ENCODE measurements at places on chromosomes 4 and X.

- no peak for DNase-seq
These were observed 199.5 kb upstream of the PUDP start for GRCh38 chrX:7347465-7347864.

GRCh38 chr4:173235050-173235449, 66.4 kb downstream of the GALNT7 start:
- DNase-seq, result no peak

GRCh38 chrX:43656005-43656494, at the start of gene MAOA:
MAOA (plus strand) TSS chrX:43656299; CDS start chrX:43656342, 43 bp downstream.
- DNase-seq, result peak; percentile 3

DNA sequence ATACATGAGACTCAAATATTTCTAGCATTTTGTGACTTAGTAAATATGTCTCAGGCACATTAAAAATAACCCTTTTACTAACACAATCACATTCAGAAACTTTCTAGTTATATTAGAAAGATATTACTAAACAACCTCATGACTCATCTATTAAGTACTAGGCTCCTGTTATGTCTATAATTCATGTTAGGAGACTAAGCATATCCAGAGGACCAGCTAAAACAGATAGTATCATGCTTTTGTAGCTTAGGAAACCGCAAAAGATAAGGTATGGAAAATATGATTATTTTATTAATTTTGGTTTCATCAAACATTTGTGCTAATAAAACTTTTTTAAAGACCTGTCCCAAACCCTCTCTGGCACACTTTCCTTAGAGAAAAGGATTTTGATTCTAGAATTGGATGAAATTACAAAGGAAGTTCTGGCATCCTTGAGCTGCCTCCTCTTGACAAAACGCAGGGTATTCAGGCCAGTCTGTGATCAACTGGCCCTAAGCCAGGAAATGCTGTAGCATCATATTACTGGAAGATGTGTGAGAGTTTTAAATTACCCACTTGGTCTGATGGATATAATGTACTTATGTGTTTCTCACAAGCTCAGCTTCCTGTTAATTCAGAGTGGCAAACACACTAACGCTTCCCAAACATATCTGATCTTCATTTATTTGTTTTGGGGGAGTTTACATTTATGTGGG, 60.4 kb downstream of the NRK start:
- DNase-seq, result no peak

- DNase-seq, result no peak
These were observed 40.1 kb upstream of the GPR78 start for GRCh38 chr4:8540072-8540471.

DNA sequence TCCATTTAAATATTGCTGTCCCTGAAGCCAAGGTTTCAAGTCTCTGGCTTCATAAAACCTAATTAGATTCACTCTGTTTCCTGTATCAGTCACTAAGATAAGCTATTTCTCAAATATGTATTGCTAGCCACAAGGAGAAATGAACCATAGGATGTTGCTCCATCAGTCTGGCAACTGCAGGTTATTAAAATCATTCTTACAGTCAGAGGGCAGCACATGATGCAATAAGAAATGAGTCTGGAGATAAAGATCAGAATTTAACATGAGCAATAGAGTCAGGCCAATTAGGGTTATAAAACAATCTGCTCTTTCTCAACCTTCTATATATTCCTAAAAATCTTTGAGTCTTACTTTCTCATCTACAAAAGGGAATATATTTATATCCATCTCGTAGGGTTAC, 7.2 kb downstream of the PRKG2 start:
- no peak for DNase-seq

DNA sequence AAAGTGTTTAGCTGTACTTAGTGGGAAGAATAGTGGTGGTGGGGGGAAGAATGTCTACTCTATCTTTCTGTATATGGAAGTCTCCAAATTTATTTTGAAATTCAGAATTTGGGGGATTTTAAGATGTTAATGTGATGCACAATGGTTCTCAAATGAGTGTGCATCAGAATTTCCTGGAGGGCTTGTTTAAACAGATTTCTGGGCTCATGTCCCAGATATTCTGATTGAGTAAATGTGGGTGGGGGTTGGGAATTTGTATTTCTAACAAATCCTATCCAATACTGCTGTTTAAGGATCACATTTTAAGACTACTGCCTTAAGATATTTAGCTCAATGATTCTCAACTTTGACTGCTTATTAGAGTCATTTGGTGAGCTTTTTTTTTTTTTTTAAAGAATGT, 15.1 kb upstream of the INTS6L start:
- DNase-seq, result no peak

DNA sequence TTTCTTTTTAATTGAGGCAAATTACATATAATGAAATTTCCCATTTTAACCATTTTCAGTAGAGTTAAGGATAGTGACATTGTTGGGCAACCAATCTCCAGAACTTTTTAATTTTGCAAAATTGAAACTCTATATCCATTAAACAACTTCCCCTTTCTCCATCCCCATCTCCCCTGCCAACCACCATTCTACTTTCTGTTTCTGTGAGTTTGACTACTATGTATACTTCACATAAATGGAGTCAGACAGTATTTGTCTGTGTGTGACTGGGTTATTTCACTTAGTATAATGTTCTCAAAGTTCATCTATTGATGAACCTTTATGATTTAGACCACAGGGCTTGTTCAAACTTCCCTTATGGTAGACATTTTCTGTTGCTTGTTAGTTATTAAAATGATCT, 364.5 kb upstream of the MAD2L1 start:
- DNase-seq, result no peak

DNA sequence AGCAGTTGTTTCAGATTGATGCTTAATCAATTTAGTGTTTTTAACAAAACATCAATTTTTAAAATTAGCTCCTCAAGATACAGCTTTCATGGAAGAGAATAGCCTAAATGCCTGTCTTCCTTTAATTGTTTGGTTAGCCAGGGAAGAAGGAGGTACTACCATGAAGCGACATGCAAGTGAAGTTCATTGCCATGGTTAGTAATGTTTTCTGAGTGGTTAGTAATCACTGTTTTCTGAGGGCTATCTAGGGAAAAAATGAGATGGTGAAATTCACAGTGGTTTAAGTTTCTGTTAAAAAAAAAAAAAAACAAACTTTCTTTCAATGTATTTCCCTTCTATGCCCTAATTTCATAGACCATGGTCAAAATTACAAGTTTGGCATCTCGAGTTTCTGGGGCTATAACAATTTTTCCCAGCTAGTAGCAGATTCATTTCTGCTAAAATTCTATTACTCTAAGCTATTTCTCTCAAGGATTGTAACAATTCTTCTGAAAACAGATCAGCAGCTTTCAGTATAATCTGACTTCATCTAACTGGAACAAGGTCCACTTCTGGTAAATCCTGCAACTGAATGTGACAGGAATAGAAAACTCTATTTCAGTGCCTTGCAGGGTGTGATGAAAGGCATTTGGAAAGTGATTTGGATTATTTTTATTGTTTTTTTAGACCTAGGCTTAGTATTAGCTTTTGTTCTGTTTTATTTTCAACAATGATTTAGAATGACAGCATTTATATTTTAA, 157.0 kb downstream of the PCDH18 start:
- no peak for DNase-seq

DNA sequence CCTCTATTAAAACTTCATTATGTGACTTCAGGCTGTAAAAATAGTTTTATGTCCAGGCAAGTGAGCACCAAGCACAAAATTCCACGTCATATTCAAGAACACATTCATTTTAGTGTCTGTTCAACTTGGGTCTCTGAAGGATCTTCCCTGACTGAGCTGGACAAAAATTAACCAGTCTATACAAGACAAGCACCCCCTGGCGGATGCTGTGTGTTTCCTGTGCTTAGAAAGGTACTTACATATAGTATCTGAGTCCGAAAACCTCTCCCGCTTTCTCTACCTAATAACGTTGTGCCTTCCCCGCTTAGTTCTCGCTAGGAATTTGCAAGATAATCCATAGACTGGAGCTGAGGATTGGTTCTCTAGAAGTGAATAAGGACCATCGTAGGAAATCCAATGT, 2214.5 kb upstream of the TENM3 start:
- DNase-seq, result no peak

DNA sequence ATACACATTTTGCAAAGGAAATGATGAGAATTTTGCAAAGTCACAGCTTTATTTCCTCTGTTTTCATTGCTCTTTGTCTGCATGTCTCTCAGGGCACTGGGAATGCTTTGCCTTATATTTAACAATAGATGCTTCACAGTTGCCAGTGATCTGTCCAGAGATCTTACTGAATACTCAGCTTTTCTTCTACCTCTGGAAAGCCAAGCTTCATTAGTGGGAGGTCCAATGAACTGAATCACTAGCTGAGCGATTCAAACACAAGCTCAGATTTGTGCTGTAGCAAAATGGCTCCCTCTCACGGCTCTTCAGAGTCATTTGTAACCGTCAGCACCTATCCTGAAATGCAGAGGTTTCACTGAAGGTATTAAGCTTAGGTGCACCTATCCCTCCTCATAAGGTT, 138.9 kb downstream of the DCLK2 start:
- DNase-seq, result no peak

DNA sequence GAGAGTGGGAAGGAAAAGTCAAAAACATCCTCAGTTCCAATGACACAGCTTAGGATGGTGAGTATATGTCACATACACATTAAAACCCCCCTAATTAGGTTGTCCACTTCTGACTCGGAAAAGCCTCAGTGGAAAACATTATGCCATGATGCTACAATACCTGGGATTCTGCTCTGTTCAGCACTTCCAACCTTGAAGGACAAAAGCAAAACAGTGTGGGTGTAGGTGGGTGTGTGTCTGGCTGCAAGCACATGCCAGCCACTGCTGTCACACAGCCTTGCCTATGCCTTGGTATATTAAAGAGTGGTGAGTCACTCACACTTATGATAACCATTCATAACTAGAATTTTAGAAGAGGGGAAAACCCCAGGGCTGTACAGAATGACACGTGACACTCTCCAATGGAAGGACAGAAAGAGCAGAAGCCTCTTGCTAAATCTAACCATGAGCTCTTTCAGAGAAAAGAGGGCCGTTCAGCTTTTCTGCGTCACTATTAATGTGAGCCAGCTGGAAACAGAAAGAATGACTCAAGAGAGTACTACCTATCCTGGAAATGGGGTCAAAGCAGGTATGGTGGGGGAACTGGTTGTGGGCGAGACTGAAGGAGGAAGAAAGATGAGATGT, 159.6 kb downstream of the TET2 start:
- no peak for DNase-seq

- no peak for DNase-seq
These were observed 56.7 kb upstream of the ADGRL3 start for GRCh38 chr4:61143461-61143860.

DNA sequence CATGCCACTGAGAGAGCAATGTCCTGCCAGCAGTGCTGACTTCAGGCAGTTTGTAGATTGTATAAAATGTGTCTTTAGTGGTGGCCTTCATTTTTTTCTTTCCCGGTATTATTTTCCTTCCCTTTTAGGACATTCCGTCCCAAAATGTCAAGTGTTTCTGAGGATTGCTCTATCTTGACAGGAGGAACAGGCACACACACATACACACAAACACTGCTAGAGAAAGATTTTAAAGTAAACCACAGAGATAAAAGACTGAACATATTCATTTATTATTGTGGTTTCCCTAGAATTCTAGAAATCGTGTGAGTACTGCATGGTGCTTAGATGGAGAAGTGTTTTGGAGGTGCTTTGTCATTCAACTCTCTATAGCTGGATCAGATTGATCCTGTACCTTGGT, 111.9 kb downstream of the GABRB1 start:
- no peak for DNase-seq

DNA sequence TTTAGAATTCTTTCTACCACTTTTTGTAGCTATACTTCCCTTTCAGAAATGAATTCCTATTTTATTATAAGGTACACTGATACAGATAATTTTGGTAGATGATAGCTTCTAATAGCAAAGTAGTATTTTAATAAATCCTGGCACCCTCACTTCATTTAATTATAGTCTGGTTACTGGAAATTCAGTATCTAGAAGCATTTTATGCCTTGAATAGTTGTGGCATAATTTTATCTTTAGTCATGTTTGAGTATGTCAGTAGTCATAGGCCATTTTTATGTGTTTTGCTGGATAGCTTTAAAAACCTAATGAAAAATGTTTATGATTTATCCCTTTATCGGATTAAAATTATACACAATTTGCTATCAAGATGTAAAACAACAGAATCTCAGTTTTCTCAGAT, 92.3 kb downstream of the DIAPH2 start:
- no peak for DNase-seq

DNA sequence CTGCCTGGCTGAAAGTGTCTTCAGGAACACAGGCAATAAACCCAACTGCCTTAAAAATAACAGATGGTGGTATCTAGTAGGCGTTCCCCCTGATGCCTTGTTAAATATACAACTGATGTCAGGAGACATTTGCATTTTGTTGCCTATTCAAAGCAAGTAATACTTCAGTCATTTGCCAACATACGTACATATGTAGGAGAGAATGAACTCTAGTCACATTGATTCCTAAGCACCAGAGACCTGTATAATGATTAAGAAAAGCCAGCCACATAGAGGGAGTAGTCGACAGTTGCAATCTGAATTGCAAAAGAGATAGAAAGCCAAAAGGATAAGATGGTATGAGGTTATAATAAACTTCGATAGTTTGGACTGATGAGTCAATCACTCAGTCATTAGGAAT, 191.0 kb upstream of the EMCN start:
- no peak for DNase-seq

GRCh38 chrX:64571011-64571410, 175.8 kb upstream of the MTMR8 start:
- DNase-seq, result no peak

DNA sequence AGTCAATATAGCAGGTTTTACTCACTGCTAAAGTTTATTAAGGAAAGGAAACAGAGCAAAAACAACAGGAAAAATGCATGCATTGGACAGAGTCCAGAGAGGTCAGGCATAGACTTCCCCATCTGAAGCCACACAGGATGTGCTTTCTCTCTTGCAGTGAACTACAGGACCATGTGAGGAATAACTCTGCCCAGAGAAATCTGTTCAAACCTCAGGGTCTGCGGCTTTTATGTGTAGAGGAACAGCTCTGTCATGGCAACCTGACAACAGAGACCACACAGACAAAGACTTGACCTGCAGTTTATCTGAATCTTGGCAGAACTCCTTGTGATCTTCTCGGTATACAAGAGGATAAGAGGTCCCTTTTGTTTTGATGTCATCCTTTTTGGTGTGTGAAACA, 46.3 kb upstream of the LONRF3 start:
- DNase-seq, result no peak

DNA sequence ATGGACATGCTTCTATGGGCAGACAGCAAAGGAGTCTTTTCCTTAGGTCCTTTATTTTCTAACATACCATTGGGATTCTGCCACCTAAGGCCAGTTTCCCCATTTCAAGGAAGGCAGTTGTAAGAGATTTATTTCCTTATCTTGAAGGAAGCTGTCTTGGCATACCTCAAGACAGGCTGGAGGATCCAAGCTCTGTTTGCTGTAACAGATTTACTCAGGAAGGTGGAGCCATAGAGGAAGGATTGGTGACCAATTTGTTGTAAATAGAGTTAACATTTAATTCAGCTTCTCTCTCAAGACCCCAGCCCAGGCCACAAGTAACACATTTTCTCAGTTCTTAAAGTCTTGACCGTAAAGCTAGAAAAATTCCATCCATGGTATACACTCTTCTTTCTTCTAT, 131.6 kb upstream of the TENM3 start:
- DNase-seq, result no peak

GRCh38 chr4:56130606-56131155, 181.9 kb downstream of the CEP135 start:
- no peak for DNase-seq

Data from bone marrow (tissue), 2 donors.